Liver (tissue), 10 donors: ENCODE measurements at places on chromosomes 16 and 17. TPM values are rescaled to one million over a fixed set of nuclear protein-coding genes. Genes with fewer than 3 reads are reported as not detected.

Gene MLST8
- total RNA-seq, result 11.1 TPM

Gene KRT23
- total RNA-seq, result 0.09 TPM

DNA sequence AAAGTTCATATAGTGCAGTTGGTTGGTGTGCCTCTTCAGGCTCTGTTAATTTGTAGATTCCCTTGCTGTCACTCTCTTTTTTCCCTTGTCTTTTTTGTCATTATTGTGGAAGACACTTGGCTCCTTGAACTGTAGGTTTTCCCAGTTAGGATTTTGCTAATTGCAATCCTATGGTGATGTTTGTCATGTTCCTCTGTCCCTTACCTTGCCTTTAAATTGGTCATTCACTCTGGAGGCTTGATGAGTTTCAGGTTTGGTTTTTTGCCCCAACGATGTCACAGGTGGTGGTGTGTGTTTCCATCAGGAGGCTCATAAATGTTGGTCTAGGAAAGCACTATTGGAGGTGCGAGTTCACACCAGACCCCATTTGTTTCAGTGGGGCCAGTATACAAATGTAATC, 383.7 kb downstream of the SNX29 start:
- DNase-seq, result no peak

Gene SGCA
- total RNA-seq, result not detected

Gene ACSM5
- 198 TPM for total RNA-seq

Gene G6PC1
- 271 TPM for total RNA-seq

Gene HIGD1B
- not detected for total RNA-seq

- DNase-seq, result no peak
Measured at GRCh38 chr17:29885031-29885640, 44.9 kb downstream of the SSH2 start.

- no peak for DNase-seq
Measured at GRCh38 chr17:21528031-21528695, 152.0 kb downstream of the KCNJ12 start.

DNA sequence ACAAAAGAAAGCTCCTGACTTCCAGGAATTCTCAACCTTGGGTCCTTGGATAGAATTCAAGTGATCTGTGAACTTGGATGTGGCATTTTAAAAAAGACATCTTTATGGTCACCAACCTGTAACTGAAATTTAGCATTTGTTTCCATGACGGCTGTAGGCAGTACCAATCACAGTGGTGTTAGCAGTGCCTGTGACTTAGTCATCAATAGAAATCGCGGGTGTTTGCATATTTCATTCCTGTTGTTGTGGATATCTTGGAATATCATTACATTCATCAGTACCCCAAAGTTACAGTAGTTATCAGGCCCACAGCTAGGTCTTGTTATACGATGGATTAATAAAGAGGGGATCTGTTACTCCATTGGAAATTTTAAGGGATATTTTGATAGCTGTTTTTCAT, 81.6 kb downstream of the CMIP start:
- DNase-seq, result no peak

- DNase-seq, result no peak
Measured at GRCh38 chr17:13209081-13209480, 191.3 kb upstream of the ELAC2 start.

DNA sequence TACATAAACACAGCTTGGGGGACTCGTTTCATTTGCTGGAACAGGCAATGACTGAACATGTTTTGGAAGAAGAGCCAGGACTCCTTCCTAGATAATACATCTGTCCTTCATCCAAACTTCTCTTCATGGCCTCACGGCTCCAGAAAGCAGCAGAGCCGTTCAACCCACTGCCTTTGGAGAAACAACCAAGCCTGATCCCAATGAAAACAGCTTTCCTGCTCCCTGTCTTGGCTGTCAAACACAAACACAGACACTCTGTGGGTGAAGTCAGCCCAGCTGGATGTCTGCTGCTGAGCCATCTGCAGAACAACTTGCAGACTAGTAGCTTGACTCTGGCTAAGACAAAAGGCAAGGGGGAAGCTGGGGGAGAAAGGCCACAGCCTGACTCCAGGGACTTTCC, 345.1 kb upstream of the PSMD7 start:
- DNase-seq, result no peak

Gene HOXB9
- not detected for total RNA-seq

DNA sequence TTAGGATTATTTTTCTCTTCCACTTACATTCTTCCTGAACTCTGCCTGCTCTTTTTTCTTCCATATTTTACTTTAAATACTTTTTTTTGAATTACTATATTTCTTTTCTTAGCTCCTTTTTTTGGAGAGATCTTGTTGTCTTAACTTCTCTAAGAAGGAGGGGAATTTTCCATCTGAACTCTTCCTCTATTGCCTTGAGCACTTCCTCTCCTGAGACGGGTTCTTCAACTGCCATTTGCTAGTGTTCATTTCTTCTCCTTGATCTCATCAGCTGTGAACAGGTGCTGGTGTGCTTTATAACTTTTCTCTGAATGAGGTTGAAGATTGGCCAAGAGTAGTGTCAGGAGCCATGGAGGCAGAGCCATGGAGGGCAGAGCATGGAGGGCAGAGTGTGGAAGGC, 15.1 kb upstream of the CD300LD start:
- no peak for DNase-seq

GRCh38 chr16:23670137-23670776, 8.4 kb upstream of the PLK1 start:
- no peak for DNase-seq

- DNase-seq, result no peak
Measured at GRCh38 chr17:74458835-74459234, 7.6 kb upstream of the CD300A start.

DNA sequence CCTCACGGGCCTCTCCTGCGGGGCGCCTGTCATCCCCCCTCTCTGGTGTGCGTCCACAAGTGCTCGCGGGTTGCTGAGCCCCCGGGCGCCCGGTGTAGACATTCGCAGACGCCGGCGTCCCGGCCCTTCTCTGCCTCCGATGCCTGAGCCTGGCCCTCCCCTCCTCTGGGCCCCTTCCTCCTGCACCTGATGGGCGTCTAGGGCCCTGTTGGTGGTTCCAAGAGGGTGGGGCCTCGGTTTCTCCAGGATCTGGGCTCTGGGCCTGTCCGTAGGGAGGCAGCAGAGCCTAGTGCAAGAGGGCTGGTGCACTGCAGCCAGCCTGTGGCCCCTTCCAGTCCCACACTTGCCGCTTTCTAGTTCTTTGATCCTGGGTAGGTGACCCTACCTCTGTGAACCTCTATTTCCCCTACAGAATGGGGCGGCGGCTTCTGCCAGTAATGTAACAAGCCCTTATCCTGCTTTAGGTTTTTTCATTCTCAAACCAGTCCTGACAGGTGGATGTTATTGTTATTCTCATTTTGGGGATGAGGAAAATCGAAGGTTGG, 623 bp downstream of the E4F1 start:
- DNase-seq, result peak; percentile 50

Gene ARHGAP27
- total RNA-seq, result 10.6 TPM

- DNase-seq, result no peak
Measured at GRCh38 chr17:29927546-29927945, 2.5 kb downstream of the SSH2 start.

GRCh38 chr17:7356072-7356549, 1.2 kb downstream of the TMEM95 start:
- DNase-seq, result peak; percentile 82

DNA sequence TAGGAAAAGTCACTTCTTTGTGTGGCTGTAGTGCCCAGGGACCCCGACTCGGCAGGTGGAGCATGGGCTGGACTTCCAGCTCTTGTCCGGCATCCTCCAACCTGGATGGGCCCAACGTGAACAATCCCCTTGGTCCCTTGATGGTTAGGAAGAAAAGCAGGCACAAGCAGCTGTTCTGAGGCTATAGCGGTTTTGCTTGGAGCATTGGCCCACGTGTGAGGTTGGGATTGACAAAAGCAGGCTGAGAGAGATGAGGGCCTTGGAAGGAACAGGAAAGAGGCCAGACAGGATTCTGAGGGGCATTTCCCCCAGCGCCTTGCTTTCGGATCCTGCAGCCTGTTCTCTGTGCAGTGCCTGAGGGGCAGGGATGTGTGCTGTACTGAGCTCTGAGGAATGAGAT, 28.1 kb downstream of the SCNN1B start:
- DNase-seq, result no peak

GRCh38 chr17:77675411-77675810, 283.1 kb upstream of the TNRC6C start:
- DNase-seq, result no peak

GRCh38 chr16:87528690-87529579, 36.1 kb upstream of the ZCCHC14 start:
- peak; percentile 50 for DNase-seq

DNA sequence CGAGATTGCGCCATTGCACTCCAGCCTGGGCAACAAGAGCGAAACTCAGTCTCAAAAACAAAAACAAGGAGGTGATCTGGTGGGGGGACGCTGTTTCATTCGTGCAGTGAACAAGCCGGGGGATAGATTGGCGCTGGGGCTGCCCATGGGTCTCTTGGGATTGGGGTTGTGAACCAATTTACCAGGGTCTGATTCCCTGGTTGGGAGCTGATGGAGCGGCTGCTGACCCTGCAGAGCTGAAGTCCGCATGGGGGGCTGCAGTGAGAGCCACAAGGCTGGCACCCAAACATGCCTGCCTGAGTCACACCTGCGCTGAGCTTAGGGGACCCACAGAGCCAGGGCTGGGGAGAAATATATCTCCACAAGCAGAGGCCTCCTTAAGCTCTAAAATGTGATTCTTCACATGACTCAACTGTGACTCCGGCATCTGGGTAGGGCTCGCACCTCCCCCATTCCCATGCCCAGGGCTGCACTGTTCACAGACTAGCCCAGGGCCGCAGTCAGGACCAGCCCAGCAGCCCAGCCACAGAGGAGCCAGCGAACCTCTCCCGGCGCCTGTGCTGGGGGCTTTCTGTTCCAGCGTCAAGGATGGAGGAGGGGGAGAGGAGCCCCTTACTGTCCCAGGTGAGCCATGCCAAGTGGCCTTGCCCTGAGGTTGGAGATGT, 5.0 kb downstream of the TSPAN10 start:
- no peak for DNase-seq

Gene SETD6
- total RNA-seq, result 17.7 TPM

DNA sequence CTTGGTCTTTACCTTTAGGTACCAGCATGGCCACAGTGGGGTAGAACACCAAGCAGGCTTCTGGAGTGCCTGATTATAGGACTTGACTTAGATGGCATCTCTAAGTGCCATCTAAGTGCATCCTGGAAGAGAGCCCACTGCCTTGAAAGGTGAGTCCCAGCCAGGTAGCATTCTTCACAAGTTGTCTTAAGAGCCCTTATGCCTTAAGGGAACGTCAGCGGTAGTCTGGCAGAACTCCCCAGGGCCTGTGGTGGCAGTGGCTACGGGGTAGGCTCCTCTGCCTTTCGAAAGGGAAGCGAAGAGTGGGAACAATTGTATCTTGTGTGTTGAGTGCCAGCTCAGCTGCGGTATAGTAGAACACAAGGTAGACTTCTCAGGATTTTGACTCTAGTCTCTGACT, 549.0 kb downstream of the HS3ST4 start:
- DNase-seq, result no peak

DNA sequence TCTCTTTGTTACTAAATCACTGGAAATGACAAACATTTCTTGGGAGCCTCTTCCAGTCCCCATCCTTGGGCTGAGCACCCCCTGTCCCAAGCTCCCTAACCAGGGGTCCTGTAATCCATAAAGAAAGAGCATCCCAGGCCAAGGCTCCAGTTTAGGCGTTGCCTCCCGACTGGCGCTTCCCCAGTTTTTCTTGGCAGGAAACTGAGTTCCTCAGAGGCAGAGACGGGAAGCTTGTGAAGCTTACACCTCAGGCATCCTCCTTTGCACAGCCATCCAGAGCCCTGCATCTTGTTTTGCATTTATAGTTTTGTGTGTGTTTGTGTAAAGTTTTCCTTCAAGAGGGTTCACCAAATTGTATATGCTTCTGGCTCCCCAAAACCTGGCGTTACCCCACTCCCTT, 7.1 kb downstream of the COPZ2 start:
- no peak for DNase-seq

Gene KRT40
- not detected for total RNA-seq

DNA sequence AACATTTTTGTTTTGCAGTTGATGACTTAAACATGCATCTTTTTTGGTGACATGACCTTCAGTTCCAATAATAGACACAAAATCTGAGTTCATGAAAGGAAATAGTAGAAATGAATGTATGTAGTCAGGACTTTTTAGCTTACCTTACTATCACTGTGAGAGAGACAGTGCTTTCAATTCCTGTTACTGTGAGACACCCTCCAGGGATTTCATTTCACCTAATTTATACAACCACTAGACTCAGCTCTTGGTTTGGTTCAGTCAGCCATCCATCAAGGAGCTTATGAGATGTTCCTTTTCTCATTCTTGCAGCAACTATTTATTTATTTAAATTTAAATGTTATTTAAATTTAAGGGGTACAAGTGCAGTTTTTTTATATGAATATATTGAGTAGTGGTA, 77.9 kb downstream of the MAP2K4 start:
- no peak for DNase-seq

DNA sequence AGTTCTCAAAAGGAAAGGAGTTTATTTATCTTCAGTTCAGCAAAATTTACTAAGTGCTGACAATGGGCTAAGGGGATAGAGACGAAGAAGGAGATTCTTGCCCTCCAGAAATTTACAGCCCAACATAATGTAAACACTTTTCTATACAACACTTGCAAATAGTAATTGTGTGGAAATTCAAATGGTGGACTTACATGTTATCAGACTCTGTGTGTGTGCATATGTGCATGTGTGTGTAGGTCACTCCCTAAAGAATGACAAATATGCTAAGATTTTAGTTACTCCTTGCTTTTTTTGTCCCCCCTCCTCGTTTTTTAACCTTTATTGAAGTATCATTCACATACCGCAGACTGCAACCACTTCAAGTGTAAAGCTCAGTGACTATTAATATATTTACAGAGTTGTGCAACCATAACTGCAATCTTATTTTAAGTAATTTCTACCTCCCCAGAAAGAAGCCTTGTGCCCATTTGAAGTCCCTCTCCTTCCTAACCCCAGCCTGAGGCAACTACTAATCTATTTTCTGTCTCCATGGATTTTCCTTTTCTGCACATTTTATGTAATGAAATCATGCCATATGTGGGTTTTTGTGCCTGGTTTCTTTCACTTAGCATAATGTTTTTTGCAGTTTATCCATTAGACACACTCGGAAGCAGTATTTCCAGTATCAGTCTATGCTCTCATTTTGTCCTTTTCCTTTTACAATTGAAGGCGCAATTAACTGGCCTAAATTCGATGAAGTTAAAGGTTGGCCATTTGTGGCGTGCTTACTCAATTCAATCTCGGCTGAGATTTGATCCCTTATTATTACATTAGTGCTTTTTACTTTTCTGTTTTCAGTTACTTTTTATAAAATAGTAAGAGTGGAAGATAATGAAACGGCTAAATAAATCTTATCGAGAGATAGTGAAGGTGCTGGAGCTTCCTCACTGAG, 318.4 kb downstream of the HAPSTR1 start:
- no peak for DNase-seq
